ENCODE measurements at places on chromosomes 11 and 22.
A peak's percentile ranks its signal among the peaks of the same experiment; 100 is the strongest.

- DNase-seq = no peak
- H3K4me1 ChIP-seq = peaks cover 30% of the 10 kb centered on the region
- no peaks in the 10 kb centered on the region for H3K27me3 ChIP-seq
- no peak overlapping the region for H3K4me3 ChIP-seq
These were observed 37.0 kb downstream of the AMPD3 start for GRCh38 chr11:10492084-10492483.

GRCh38 chr11:85040166-85040565, 587.0 kb downstream of the DLG2 start:
- no peaks in the 10 kb centered on the region for H3K4me1 ChIP-seq
- no peaks in the 10 kb centered on the region for H3K36me3 ChIP-seq
- no peaks in the 10 kb centered on the region for H3K27me3 ChIP-seq

DNA sequence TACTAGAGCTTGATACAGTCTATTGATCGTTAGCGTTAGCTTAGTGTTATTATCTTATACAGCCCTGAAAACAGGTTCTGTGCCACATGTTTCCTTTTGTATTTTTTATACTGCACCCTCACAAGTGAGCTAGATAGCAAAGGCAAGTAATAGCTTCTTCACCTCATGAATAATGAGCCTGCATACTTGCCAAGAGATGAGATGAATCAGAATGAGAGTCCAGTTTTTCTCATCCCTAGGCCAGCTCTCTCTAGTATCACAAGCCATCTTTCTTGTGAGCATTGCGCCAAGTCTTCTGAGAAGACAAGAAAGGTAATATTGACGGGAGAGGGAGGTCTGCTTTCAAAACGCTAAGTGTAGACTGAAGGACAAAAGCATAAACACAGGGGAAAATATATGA, 8.7 kb upstream of the CARD18 start:
- no peaks in the 10 kb centered on the region for H3K36me3 ChIP-seq
- no peak overlapping the region for H3K27ac ChIP-seq
- no peaks in the 10 kb centered on the region for H3K4me1 ChIP-seq
- H3K27me3 ChIP-seq = no peaks in the 10 kb centered on the region

DNA sequence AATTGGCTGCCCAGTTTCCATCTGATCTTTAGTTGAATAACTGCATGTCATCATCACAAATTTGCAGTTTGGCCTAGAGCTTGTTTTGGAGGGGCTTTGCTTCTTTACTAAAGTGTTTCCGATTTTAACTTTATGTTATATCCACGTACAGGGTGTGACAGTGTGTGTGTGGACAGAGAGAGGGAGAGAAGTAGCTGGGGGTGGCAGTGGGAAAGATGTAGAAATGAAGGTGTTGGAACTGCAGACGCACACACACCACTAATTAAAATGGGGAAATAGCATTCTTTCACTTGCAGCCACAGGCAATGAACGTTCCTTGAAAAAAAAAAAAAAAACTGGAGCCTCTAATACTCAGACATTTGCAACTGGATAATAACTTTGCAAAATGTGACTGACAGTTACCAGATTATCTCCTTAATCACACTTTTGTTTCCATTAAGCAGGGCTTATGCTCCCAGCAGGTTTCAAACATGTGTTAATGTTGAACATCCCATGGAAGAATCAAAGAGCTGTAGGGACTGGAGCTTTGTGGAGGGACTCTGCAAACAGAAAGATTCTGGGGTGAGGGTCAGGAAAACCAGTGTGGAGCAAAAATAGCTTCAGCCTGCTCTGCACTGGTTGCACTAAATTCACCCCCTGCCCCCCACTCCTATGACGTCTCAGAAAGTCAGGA, 238.1 kb upstream of the TENM4 start:
- no peak overlapping the region for H3K27ac ChIP-seq
- no peaks in the 10 kb centered on the region for H3K36me3 ChIP-seq
- DNase-seq = no peak
- no peaks in the 10 kb centered on the region for H3K4me1 ChIP-seq
- H3K27me3 ChIP-seq = no peaks in the 10 kb centered on the region
- no peak overlapping the region for H3K4me3 ChIP-seq

DNA sequence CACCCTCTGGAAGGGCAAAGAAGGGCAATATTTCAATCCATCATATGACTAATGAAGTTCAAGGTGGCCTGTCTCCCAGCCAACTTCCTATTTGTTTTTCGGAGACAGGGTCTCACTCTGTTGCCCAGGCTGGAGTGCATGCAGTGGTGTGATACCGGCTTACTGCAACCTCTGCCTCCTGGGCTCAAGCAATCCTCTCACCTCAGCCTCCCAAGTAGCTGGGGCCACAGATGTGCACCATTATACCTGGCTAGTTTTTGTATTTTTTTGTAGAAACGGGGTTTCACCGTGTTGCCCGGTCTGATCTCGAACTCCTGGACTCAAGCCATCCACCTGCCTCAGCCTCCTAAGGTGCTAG, 13.4 kb downstream of the ABTB2 start:
- no peaks in the 10 kb centered on the region for H3K36me3 ChIP-seq
- no peak overlapping the region for H3K27ac ChIP-seq
- H3K4me3 ChIP-seq = no peak overlapping the region

GRCh38 chr11:26027887-26028286, 304.0 kb upstream of the ANO3 start:
- H3K27ac ChIP-seq = no peak overlapping the region
- DNase-seq = no peak
- H3K4me3 ChIP-seq = no peak overlapping the region
- no peaks in the 10 kb centered on the region for H3K4me1 ChIP-seq
- no peaks in the 10 kb centered on the region for H3K27me3 ChIP-seq

GRCh38 chr11:125370561-125371389, 125.3 kb downstream of the FEZ1 start:
- DNase-seq = no peak
- no peaks in the 10 kb centered on the region for H3K36me3 ChIP-seq
- H3K4me3 ChIP-seq = no peak overlapping the region
- no peaks in the 10 kb centered on the region for H3K27me3 ChIP-seq
- no peaks in the 10 kb centered on the region for H3K4me1 ChIP-seq
- H3K27ac ChIP-seq = no peak overlapping the region

DNA sequence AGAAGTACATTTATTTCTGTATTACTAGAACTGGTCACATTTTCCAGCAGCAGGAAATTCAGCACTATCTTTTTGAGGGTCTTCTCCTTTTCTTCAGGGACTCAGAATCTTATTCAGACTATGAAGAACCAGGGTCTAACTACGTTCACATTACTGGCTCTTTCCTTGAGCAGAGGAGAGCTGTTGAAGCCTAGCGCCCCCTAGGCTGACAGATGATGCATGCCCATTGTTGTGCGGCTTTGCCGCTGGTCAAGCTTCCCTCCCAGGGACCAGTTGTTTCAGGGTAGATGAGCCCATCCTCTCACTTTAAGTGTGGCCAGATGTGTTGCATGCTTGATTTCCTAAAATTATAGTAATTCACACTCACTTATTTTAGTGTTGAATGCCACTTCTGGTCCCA, 168.2 kb upstream of the PDGFD start:
- H3K4me3 ChIP-seq = no peak overlapping the region
- H3K4me1 ChIP-seq = peaks cover 4% of the 10 kb centered on the region
- H3K27me3 ChIP-seq = no peaks in the 10 kb centered on the region
- no peak for DNase-seq

DNA sequence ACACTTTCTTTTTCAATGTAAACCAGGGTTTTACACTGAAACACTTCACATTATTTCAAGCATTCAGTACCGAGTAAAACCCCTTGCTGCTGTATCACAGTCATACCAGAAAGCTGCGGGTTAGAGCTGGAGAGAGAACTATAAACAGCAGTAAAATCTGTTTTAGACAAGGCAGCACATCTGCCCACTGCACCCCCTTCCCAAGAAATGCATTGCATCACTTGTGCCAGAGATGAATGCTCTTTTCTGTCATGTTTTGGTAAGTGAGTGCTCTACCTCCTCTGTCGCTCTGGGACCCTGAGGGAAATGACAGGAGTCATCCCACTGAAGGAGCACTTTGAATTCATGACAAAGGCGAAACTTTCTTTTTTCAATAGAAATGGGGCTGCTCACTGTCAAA, 107.2 kb downstream of the MAML2 start:
- no peak overlapping the region for H3K4me3 ChIP-seq
- H3K4me1 ChIP-seq = no peaks in the 10 kb centered on the region
- no peak overlapping the region for H3K27ac ChIP-seq
- no peak for DNase-seq

- H3K27ac ChIP-seq = no peak within 1 kb of the TSS
- no peak within 1 kb of the TSS for H3K4me3 ChIP-seq
- H3K27me3 ChIP-seq = peaks cover 8% of the 10 kb centered on the region
- no peaks in the 10 kb centered on the region for H3K36me3 ChIP-seq
These were observed at the start of gene C22orf42 for GRCh38 chr22:32158712-32159533. C22orf42 (minus strand) TSS chr22:32159303; CDS start chr22:32159215, 88 bp downstream.

- H3K27me3 ChIP-seq = no peaks in the 10 kb centered on the region
- peaks cover 31% of the 10 kb centered on the region for H3K4me1 ChIP-seq
- DNase-seq = no peak
These were observed 26.9 kb upstream of the CBX7 start for GRCh38 chr22:39179401-39179827.

DNA sequence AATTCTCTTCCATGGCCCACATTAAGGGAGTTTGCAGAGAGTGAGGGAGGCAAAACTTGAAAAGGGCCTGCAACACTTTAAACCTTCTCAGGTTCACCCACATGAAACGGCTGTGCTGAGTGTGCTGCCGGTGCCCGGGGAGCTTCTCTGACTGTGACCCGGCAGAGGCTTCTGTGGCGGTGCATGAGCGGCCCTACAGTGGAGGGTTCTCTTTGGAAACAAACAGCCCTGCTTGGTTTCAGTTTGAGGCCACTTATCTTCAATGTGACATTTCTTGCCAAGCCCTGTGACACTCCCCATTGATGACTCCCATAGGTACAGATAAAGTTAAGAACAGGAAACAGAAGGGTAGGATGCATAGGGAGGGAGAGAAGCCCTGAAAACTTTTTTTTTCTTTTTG, 31.8 kb downstream of the FAM118A start:
- DNase-seq = no peak
- H3K4me1 ChIP-seq = no peaks in the 10 kb centered on the region
- no peak overlapping the region for H3K27ac ChIP-seq
- no peak overlapping the region for H3K4me3 ChIP-seq
- no peaks in the 10 kb centered on the region for H3K36me3 ChIP-seq

DNA sequence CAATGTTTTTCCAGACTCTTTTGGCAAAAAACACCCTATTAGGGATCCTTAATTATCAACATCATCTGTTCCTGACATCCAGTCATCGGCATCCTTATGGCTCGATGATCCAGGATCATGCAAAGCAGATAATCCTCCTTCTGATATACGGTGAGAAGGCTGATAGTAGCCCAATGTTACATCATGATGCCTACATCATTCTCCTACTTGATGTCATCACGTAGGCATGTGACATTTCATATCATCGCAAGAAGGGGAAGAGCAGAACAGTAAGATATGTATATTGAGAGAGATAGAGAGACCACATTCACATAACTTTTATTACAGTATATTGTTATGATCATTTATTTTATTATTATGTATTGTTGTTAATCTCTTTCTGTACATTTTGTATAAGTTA, 168.6 kb downstream of the ADAMTS15 start:
- no peak for DNase-seq
- H3K4me1 ChIP-seq = no peaks in the 10 kb centered on the region
- no peak overlapping the region for H3K4me3 ChIP-seq
- no peaks in the 10 kb centered on the region for H3K36me3 ChIP-seq
- H3K27ac ChIP-seq = no peak overlapping the region

GRCh38 chr22:45918459-45919370, 58.2 kb downstream of the WNT7B start:
- H3K4me3 ChIP-seq = no peak overlapping the region
- no peak overlapping the region for H3K27ac ChIP-seq
- no peaks in the 10 kb centered on the region for H3K27me3 ChIP-seq
- H3K4me1 ChIP-seq = no peaks in the 10 kb centered on the region
- H3K36me3 ChIP-seq = no peaks in the 10 kb centered on the region

DNA sequence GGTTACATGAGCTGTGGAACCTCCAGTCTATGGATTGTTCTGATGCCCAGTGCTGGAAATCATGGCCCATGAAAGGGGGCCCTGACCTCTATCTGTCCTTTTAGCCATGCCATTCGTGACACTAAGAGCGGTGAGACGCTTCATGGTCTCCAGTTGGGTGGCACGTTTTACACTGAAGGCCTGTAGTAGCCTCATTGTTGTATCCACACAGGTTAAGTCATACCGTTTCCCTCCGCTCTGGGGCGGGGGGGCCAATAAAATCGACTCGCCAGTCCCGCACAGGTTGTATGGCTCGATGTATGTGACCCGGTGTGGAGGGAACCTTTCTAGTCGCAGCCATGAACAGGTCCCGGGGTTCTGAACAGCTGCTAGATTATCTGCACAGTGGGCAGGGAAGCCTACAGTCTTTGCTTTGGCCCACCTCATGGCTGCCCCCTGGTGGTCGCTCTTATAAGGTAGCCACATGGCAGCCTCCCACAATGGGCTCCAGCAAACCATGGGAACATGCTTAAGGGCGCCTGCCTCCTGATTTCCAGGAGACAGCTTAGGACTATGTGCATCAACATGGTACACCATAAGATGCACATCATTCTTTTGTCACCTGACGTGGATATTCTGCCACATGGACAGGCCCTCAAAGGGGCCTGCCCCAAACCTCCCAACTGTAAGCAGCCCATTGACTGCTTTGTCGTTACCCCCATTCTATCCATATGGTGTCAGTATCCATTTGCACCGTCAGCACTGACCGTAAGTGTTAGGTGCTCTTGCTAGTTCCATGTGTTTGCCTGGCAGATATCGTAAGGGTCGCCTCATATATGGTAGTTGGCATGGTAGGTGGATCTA, 19.7 kb upstream of the APOL3 start:
- H3K27me3 ChIP-seq = no peaks in the 10 kb centered on the region
- DNase-seq = peak; percentile 91
- no peak overlapping the region for H3K4me3 ChIP-seq
- H3K36me3 ChIP-seq = no peaks in the 10 kb centered on the region

- H3K36me3 ChIP-seq = no peaks in the 10 kb centered on the region
- no peak for DNase-seq
- H3K27ac ChIP-seq = no peak overlapping the region
- H3K27me3 ChIP-seq = no peaks in the 10 kb centered on the region
These were observed 3.2 kb downstream of the MMP11 start for GRCh38 chr22:23775779-23776375.

GRCh38 chr11:13291800-13292199, 14.2 kb downstream of the BMAL1 start:
- peaks cover 29% of the 10 kb centered on the region for H3K4me1 ChIP-seq
- no peaks in the 10 kb centered on the region for H3K36me3 ChIP-seq

DNA sequence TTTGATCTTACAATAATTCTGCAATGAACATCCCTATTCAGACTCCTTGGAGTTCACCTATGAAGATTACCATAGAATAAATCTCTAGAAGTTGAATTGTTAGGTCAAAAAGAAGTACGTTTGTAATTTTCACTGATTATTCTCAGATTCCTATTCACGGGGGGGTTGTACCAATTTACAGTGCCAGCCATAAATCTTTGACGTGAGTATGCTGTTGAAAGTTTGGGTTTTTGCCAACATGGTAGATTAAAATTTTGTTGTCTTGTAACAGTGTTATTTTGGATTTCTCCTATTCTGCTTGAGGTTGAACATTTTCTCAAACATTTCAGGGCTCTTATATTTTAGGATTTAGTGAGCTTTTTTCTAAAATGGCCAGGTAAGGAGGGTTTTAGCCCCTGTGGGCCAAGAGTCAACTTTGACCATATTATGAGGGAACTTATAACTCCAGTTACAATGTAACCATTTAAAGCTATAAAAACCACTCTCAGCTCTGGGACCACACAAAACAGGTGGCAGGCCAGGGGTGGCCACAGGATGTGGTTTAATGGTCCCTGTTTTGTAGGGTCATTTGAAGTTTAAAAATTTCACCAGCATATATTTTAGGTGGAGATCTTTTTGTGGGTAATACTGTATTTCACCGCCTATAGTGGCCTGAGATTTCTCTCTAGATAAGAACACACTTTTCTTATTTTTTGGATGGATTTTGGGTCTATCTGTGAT, 25.8 kb downstream of the GGTLC2 start:
- no peak overlapping the region for H3K4me3 ChIP-seq
- H3K36me3 ChIP-seq = no peaks in the 10 kb centered on the region
- H3K4me1 ChIP-seq = no peaks in the 10 kb centered on the region
- no peak overlapping the region for H3K27ac ChIP-seq
- DNase-seq = no peak
